ENCODE measurements at places on chromosomes 11 and 22. TPM values are rescaled to one million over a fixed set of nuclear protein-coding genes. Genes with fewer than 3 reads are reported as not detected.

- no peak for DNase-seq
These were observed 97.9 kb upstream of the CTSC start for GRCh38 chr11:88435415-88435814.

The OR56A1 gene
- not detected for total RNA-seq

- no peak for DNase-seq
These were observed 807.6 kb downstream of the DLG2 start for GRCh38 chr11:84819537-84819936.

DNA sequence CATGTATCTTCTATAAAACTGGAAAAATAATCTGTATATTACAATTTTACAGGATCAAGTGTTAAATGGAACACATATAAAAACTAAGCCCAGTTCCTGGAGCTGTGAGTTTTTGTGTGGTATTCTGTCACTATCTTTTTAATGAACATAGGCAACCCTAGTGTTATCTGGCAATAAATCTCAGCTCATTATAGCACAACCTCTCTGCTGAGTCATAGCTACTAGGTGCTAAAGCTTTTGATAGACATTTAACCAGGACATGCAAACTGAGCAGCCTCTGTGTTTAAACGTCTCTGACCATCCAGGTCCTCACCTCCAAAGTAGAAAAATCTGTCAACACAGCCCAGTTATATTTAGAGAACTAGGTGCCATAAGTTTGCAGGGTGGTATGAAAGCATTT is 91.0 kb upstream of the CARD18 start:
- DNase-seq = no peak

- no peak for DNase-seq
These were observed 49.4 kb upstream of the JAM3 start for GRCh38 chr11:134019500-134019899.

GRCh38 chr11:68941324-68942094 is 37.8 kb downstream of the IGHMBP2 start:
- DNase-seq = no peak

The CD151 gene
- total RNA-seq = 88.6 TPM

DNA sequence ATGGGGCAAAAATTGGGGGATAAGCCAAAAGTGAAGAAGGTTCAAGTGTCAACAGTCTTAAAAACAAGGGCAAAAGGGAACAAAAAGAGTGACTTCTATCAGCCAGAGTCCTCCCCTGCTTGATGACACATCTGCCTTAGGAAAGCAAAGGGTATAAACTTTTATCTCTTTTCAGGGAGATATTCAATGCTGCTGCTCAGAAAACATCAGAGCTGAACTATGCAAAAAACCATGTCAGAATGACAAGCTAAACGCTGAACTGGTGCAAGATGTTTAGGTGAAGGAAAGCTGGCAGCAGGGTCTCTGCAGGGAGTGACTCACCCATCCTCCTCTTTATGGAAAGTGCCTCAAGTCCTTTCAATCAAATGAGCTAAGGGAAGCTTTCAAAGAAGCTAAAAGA is 24.7 kb downstream of the ALG9 start:
- DNase-seq = no peak

The EIF4ENIF1 gene
- 10.3 TPM for total RNA-seq

- no peak for DNase-seq
These were observed 475 bp upstream of the AIP start for GRCh38 chr11:67482275-67482826.

- DNase-seq = no peak
These were observed 73.5 kb downstream of the BRD1 start for GRCh38 chr22:49753961-49754695.

Measured in esophagus squamous epithelium (tissue), 5 donors.